Neural progenitor cell (in vitro differentiated cells): ENCODE measurements at places on chromosomes 12 and 14.

GRCh38 chr12:45989721-45990467, 480 bp downstream of the SCAF11 start:
- DNase-seq, result peak; percentile 72

- no peak for DNase-seq
These were observed 89.6 kb downstream of the FBXW8 start for GRCh38 chr12:117000316-117000715.

DNA sequence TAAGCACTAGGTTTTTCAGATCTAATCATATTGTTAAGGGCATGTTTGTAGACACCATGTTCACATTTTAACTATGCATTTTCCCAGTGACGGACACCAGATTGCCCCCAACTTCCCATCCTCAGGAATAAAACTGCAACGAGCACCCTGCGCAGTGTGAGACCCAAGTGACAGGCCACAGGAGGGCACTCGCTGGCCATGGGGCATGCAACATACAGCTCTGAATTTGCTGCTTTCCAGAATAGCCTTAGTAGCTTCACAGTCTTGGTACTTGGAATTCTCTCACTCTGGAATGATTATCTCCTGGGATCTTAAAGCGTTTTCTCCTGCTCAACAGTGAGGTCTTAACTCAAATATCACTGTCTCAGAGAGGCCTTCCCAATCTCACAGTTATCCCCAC, 972 bp upstream of the DDX47 start:
- no peak for DNase-seq

- DNase-seq, result peak; percentile 59
These were observed 68.5 kb upstream of the CAPRIN2 start for GRCh38 chr12:30823156-30823699.

DNA sequence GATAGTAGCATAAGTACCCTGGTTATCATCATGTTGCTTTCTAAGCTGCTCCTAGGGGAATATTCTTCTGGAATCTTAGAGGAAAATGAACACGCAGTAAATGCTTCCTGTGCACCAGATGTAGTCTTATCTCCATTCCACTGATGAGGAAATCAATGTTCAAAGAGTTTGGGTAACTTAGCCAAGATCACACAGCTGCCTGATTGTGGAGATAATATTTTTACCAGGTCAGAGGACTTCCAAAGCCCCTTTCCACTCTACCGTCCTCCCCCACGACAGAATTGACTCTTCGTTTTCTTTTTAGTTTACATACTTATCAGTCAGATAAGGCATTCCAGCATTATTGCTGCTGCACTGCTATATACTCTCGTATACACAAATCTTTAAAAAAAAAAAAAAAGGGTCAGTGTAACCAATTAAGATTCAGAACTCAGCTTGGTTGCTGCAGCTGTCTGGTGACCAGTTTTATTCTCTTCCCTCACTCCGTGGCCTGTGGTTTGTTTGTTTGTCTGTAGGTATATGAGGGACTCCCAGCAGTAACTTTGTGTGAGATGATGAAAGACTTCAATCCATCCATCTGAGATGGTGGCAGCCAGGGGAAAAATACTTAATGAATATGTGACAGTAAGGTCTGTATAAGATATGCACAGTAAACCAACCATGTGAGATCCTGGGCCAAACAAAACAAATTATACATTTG, 110.5 kb downstream of the TGFB3 start:
- no peak for DNase-seq
